ENCODE measurements at places on chromosomes 16 and 17.

- DNase-seq, result no peak
These were observed 7.7 kb upstream of the SPATA2L start for GRCh38 chr16:89709166-89709565.

DNA sequence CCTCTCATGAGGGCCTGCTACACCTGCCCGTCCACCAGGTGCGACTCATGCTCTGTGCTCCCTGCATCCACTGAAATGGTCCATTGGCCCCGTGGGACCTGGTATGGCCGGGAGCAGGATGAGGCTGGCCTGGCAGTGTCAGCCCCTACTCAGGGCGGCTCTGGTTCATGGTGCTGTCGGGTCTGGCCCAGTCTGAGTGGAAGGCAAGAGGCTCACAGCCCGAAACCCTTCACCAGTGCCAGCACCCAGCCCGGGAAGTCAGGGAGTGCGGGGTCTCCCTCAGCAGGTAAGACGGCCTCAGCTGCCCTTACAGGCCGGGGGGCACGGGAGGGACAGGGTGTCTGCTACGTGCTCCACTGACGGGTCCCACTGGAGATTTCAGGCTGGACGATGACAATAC, 40.5 kb upstream of the RASD1 start:
- DNase-seq, result no peak

GRCh38 chr17:81333616-81334368, 38.7 kb upstream of the SLC38A10 start:
- DNase-seq, result no peak

DNA sequence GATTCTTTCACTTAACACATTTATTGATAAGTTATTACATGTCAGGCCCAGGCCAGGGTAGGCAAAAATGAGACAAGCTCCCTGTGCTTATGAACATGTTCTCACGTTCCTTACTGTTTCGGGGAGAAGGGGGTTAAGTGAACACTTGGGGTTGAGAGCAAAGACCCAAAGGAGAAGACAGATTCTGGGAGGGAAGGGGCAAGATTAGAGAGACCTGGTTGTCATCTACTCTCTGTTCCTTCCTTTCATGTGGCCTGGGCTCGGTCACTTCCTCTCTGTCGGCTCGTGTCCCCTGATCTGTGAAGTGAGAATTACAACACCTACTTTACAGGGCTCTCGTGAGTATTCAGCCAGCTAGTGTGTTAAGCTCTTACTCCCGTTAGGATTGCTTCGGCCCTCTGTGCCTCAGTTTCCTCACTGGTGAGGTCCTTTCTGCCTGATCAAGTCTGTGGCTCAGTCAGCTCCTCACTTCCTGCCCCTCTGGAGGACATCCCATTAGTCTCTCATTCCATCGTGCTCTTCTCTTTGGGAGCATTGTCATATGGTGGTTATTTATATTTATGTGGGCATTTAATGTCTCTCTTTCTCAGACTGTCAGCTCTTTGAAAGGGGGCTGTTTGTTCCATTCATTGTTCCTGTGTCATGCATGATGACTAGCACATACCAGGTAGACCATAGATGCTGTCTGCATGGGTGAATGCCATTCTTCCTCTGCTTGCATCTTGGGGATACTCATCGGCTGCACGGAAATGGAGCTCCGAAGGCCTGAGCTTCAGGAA, 38.9 kb downstream of the PLCG2 start:
- DNase-seq, result no peak

GRCh38 chr17:78933025-78933958, 8.1 kb upstream of the TIMP2 start:
- DNase-seq, result no peak

GRCh38 chr17:58577696-58578095, 63.3 kb upstream of the MTMR4 start:
- DNase-seq, result peak; percentile 38

- DNase-seq, result no peak
These were observed 24.1 kb downstream of the DNAH3 start for GRCh38 chr16:21126518-21126917.

GRCh38 chr16:16136588-16136987, 86.7 kb downstream of the ABCC6 start:
- no peak for DNase-seq

All from stimulated activated CD4-positive, alpha-beta T cell treated with anti-CD3 and anti-CD28 coated beads, Interleukin-12 subunit alpha, Interleukin-12 subunit beta, amount 100 ng/mL, for 4 hours (primary cell).